M059J (cell line): ENCODE measurements at places on chromosomes 3 and 15. TPM values are rescaled to one million over a fixed set of nuclear protein-coding genes. Genes with fewer than 3 reads are reported as not detected.
A peak's percentile ranks its signal among the peaks of the same experiment; 100 is the strongest.

The TIMP4 gene
- total RNA-seq = 5.1 and 8.9 TPM in 2 replicates

The SLC28A2 gene
- total RNA-seq = not detected in 2 replicates

DNA sequence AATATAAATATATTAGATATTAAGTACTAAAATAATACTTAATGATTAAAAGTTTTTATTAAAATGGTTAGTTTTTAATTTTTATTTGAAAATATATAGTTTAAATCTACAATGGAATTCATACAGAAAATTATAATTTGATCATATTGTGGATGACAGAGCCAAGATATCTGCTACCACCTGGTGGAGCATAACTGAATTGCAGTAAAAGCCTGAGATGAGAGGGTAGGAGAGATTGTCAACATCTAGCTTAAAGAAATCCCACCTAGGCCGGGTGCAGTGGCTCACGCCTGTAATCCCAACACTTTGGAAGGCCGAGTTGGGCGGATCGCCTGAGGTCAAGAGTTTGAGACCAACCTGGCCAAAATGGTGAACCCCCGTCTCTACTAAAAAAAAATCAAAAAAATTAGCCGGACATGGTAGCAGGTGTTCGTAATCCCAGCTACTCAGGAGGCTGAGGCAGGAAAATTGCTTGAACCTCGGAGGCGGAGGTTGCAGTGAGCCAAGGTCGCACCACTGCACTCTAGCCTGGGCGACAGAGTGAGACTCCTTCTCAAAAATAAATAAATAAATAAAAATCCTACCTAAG, 25.1 kb upstream of the CSTA start:
- DNase-seq = no peak

The HYAL1 gene
- total RNA-seq = not detected in 2 replicates

GRCh38 chr3:187709155-187709554, 6.8 kb upstream of the RTP2 start:
- no peak for DNase-seq

- DNase-seq = no peak
These were observed 140.3 kb downstream of the ADAMTSL3 start for GRCh38 chr15:83794209-83794608.

The LRRC31 gene
- not detected in 2 replicates for total RNA-seq

DNA sequence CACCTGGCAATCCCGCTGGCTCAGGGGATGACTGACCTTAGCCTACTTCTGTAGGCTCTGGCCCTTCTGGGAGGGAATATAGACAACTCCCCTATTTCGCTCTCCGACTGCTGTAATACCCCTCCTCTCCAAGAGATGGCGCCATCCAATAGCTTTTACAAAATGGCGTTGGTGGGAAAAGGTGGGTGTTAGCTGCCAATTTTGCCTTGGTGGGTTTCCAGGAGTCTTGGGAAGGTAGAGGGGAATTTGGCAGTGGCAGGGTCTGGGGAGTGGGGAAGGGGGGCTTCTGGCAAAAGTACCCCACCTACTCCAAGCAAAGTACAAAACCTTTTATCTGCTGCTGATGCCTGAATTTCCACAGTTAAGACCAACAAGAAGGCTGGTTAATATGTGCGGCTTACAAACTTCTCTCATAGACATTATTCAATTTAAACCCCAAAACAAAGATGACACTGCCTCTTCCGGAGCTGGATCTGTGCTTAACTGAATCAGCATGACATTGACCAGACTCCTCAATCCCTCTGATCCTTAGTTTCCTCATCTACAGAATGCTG, 62.1 kb downstream of the RASGRF1 start:
- DNase-seq = peak; percentile 33

GRCh38 chr3:65368866-65369265, 669.9 kb downstream of the MAGI1 start:
- no peak for DNase-seq

The INO80 gene
- 9.0 and 18.9 TPM in 2 replicates for total RNA-seq

The SLC6A1 gene
- total RNA-seq = not detected in 2 replicates

The MB21D2 gene
- total RNA-seq = 28.3 and 35.0 TPM in 2 replicates

GRCh38 chr15:42504631-42505030, 9.2 kb downstream of the SNAP23 start:
- no peak for DNase-seq

- DNase-seq = peak; percentile 74
These were observed 37.4 kb upstream of the KCNMB2 start for GRCh38 chr3:178498871-178499270.

The PPARG gene
- total RNA-seq = 1.6 and 7.0 TPM in 2 replicates

The CACNA2D3 gene
- total RNA-seq = 0.91 TPM in 2 replicates

DNA sequence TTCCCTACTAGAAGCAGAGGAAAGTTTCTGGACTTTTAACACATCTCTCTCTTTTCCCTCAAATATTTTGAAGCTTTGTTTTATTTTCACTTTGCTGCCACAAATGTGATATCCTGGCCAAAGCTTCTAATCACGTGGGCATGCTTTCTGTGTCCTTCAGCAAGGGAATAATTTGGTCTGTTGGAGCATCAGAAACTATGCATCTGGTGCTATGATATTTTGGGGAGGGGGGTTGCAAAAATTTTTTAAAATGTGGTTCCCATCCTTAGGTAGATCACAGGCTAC, 254.2 kb downstream of the GAP43 start:
- DNase-seq = peak; percentile 4

- DNase-seq = no peak
These were observed 61.3 kb upstream of the GATM start for GRCh38 chr15:45439521-45440260.

The MYO9A gene
- total RNA-seq = 13.1 and 15.0 TPM in 2 replicates

The SERINC4 gene
- total RNA-seq = not detected in 2 replicates

GRCh38 chr3:158258619-158259018, 148.7 kb downstream of the RSRC1 start:
- no peak for DNase-seq

The ZSCAN29 gene
- total RNA-seq = 19.2 and 28.1 TPM in 2 replicates

GRCh38 chr3:52792413-52792812, 2.2 kb upstream of the ITIH3 start:
- DNase-seq = no peak

DNA sequence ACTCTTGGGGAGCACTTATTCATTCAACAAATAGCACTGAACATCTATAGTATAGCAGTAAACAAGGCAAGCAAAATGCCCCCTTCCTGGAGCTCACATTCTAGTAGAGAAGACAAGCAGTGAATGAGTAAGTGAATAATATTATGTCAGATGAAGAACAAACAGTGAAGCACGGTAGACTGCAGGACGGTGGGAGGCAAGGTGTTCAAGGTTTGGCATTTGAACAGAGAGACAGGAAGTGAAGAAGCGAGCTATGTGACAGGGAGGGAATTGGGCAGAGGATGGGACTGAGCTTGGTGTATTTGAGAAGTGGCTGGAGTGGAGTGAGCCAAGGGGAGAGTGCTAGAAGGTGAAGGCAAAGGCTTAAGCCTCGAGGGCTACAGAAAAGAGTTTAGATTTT, 1.4 kb downstream of the CRELD1 start:
- DNase-seq = no peak

DNA sequence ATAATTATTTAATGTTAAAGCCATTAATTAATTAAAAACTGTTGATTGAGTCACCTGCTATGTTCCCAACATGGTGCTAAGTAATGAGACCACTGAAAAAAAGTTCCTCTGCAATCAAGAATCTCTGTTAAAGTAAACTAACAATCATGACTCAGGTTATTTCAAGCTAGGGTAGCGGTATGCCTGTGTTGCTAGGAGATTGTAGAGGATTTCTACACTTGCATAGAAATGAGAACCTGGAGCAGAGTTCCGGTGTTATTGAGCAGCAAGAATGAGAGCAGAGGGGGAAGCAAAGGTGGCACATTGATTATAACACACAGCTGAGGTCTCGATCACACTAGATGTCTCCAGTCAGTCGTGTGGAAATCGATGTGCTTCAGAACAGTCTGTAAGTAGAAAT, 41.4 kb downstream of the C3orf85 start:
- DNase-seq = peak; percentile 55

The B2M gene
- total RNA-seq = 13,654 and 19,449 TPM in 2 replicates

DNA sequence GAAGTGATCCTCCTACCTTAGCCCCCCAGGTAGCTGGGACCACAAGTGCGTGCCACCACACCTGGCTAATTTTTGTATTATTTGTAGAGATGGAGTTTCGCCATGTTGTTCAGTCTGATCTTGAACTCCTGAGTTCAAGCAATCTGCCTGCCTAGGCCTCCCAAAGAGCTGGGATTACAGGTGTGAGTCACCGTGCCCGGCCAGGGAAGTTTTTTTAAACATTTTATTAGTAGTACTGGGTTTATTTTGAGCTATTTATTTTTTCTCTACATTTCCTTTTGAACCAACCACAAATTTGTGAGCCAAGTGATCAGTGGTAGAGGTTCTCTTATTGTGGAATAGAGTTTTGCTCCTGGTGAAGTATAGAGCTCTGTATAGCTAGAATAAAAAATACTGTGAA, 33.7 kb downstream of the ARMC8 start:
- peak; percentile 77 for DNase-seq

The GOLGA6C gene
- total RNA-seq = not detected in 2 replicates

The CACNA2D2 gene
- total RNA-seq = not detected in 2 replicates

The ECE2 gene
- not detected in 2 replicates for total RNA-seq

DNA sequence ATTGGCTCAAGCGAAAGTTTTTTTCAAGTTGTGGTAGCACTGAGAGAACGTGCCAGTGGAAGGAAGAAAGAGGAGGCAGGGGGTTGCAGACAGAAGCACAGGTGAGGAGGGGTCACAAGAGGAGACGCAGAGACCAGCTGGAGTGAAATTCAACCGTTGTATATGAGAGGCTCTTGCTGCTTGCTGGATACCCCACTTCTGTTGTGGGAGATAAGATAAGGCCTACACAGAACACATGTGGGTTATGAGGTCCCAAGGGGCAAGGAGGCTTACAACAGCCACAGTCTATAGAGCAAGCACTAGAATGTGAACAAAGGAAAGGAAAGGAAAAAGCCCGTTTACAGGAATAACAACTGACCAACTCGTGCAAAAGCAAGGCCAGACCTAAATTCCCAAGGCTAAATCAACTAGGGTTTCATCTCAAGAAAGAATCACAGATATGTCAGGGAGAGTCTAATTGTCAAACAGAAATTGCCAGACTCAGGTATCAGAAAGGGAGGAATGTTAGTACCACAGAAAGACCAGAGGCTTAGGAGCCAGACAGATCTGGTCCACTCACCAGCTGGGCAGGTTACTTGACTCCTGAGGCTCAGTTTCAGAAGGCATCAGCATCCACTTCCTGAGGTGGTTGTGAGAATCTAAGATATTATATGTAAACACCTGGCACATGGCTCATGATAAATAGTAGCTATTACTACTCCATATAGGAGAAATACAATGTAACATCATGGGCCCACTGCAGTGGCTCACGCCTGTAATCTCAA, 60.9 kb downstream of the MSL2 start:
- DNase-seq = no peak

The BCL2A1 gene
- 0.10 and 0.69 TPM in 2 replicates for total RNA-seq

The ACKR4 gene
- total RNA-seq = 0.20 and 0.44 TPM in 2 replicates

DNA sequence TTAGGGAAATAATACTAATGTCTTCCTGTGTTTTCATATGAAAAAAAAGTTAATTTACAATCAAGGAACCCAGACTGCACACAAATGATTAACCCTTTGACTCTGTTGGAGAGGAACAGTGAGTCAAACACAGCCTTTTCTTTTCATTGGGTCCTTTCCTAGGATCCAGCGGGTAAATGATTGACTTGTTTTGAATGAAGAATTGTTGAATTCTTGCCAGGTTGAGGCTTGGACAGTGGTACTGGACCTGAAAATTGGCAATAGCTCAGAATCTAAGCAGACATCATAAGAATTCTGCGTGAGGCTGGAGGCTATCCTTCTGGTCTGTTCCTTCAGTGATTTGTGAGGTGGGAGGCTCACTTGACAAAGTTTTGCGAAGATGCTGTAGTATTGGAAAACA, 143.0 kb downstream of the RYR3 start:
- no peak for DNase-seq

GRCh38 chr15:79431636-79432344, at the start of gene MINAR1:
MINAR1 (plus strand) TSS chr15:79432336; CDS start chr15:79456148, 23,812 bp downstream.
- peak; percentile 62 for DNase-seq

DNA sequence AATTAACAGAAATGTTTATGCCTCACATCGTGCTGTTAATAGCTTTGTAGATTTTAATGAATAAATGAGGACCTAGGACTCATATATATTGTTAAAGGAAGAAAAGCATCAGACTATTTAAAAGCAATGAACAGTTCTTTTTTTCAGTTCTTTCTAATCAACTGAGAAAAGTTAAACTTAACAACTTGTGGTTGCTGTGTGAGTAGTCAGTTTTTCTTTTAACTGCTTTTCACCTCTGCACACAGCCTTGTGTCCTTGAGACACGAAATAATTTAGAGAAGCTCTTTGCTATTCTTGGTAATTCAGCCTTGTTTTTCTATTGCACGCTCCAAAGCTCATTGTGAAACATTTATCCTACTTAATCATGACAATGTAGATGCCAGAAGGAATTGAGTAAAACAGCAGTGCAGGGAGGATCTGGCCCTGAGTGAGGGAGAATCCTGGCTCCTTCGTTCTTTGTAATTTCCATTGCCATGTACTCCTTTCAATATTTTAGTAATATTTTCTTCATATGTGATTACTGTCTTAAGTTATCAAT, 499.0 kb downstream of the PYDC2 start:
- DNase-seq = no peak

- peak; percentile 25 for DNase-seq
These were observed 59.6 kb downstream of the RHCG start for GRCh38 chr15:89436560-89437311.

DNA sequence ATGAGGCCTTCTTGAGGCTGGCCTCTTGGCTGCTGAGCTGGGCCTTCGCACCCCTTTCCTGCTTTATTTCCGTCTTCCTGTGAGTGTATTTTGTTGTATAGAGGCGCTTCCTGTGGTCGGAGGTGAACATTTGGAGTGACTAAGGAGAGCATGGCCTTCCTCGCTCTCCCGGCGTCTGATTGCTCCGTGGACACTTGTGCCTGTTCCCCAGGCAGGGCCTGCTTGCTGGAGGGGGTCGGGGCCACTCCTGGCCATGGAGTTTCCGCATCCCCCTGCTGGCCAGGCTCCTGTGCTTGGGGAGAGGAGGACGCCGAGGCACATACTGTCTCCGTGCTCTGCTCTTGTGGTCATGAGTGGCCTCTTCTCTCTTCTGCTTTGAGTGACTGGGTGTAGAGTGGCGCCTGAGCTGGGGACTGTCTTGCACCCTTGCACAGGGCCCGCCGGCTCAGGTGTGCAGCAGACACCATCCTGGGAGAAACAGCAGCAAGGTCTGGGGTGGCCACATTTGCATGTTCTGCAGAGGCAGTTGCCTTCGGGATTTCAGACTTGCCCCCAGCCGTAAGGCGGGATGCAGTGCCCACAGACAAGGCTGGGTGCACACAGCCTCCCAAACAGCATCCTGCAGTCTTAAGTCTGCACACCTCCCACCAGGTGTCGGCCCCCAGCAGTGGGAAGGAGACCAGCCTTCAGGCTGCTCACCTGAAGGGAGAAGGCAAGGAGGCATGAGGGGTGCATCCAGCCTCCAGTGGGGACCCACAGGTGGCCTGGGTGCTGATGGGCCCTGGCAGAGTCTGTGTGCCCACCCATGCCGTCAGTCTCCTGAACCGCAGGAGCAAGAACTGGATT, 16.4 kb downstream of the KLF13 start:
- DNase-seq = no peak

DNA sequence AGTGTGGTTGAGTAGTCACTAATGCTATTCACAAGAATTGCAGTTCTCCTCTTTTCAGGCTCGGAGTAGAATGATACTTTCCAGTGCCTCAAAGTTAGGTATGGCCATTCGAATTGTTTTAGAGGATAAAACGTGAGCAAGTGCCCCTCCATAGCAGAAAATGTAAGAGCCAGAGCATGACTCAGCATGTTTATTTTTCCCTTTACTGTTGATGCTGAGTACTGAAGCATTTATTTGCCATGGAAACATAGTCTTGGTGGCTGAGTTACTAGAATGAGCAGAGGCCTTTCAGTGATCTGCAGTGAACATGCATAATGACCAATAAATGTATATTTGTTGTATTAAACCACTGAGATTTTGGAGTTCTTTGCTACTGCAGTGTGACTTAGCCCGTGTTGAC, 540.6 kb downstream of the NLGN1 start:
- DNase-seq = peak; percentile 87

- peak; percentile 19 for DNase-seq
These were observed 13.0 kb upstream of the BTLA start for GRCh38 chr3:112512320-112512719.

The SLC12A1 gene
- 0.05 TPM in 1 of 2 replicates, not detected in the other for total RNA-seq
